Stimulated activated CD4-positive, alpha-beta T cell treated with anti-CD3 and anti-CD28 coated beads, TNF-alpha, amount 100 ng/mL, for 48 hours (primary cell): ENCODE measurements at places on chromosomes 3 and 15.

DNA sequence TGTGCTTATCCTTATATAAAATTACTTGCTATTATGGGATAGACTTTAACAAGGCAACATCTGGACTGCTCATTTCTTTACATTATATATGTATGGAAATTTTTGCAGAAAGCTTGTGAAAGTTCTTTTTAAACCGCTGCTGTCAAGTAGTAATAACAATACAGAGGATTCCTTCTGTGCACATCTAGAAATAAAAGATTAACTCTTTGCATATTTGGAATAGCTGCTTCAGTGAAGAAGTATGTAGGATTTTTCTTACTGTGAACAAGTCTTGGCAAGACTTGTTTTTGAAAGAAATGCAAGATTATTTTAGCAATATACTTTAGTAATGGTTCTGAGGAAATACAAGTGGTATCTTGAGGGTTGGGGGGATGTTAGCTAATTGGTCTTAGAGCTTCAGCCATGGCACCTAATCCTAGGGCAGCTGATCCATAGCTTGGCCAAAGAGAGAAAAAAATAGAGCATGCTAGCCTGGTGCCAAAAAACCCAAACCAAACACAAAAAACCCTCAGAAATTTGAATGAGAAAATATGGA is 4.3 kb downstream of the PRKCI start:
- no peak for DNase-seq

DNA sequence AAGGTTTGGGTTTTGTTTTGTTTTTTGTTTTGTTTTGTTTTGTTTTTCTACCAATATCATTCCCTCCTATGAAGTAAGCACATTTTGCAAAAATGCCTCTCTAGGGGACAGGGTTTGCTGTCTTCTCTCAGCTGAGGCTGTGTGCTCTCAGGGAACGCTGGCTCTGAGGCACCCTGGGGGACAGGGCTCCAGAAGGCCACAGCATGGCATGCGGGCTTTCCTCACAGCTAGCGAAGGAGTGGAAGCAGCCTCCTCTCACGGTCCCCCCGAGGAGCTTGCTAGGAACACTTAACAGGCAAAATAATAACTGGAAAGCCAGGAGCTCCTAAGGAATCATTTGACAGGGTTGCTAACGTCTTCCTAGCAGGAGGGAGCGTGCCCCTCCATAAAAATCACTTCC is 227.7 kb upstream of the ST8SIA2 start:
- no peak for DNase-seq

DNA sequence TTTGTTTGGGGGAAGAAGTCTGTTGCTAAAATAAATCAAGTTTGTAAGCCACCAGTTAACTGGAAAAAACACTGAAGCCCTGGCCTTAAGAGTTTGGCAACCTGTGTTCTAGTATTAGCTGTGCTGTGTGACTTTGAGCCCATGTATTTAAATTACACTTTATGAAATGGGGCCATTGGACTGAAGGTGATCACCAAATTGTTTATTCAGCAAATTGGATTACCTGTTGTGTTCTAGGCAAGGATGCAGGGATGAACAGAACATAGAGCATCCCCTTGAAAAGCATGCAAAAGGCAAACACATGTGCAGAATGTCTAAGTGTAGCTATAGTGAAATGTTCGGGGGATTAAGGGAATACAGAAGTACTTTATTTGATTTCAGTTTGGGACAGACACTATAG is 54.6 kb downstream of the TMOD3 start:
- no peak for DNase-seq

DNA sequence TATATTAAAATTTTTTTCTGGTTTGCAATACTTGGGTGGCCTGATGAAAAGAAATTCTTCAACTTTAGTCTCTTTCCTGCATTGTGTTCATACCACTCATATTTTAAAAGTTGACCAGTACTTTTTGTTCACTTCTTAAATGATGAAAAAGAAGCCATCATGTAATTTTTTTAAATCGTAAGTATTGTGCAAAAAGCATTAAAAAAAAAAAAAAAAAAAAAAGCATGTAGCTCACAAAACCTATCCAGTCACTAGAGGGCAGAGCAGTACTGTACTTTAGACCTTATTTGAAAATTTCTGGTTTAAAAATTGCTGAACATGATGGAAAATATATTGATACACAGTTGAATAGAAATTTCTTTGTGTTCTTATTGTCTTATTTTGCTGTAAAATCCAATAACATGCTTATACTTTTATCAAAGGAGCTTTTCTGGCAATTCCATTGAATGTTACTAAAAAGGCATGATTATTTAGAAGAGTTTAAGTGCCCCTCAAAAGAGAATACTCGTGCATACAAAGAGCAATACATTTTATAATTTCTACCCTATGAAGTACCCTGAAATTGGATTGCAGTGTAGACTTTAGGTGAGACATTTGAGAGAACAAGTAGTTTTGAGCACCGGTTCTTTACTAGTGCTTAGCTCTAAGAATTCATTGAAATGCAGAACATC is 137.7 kb downstream of the BBX start:
- DNase-seq, result no peak

- DNase-seq, result no peak
Measured at GRCh38 chr3:103295974-103296570, 861.3 kb downstream of the ZPLD1 start.

DNA sequence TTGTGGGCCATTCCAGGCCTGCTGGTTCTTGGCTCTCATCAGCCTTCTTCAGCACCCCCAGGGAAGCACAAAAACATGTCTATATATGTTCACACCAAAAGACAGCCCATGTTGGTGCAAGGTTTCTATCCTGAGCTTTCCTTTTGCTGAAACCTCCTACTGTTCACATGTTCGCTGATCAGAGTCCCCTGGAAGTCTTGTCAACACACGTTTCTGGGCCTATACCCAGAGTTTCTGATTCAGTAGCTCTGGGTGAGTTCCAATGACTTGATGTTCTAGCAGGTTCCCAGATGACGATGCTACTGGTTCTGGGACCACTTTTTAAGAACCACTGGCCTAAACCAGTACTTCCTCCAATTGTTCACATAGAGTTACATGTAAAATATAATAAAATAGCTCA is 46.0 kb downstream of the SUCNR1 start:
- no peak for DNase-seq
